ENCODE measurements at places on chromosomes 1 and 21.

DNA sequence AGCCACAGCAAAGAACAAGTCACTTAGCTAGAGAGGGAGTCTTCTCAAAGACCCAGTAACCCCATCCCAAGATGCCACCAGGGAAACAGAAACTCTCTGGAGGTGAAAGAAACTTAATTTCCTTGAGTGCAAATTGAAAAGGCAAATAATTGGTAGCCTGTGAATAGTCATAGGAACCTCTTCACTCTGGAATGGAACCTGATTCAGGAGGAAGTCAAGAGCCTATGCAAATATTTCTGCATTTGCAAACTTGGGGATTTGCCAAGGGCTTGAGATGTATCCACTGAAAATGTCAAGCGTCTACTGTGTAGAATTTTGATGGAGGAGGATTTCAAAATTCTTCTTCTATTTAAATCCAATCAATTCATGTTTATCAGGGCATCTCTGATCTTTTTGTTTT, 5.7 kb downstream of the HIVEP3 start:
- no peak for DNase-seq

DNA sequence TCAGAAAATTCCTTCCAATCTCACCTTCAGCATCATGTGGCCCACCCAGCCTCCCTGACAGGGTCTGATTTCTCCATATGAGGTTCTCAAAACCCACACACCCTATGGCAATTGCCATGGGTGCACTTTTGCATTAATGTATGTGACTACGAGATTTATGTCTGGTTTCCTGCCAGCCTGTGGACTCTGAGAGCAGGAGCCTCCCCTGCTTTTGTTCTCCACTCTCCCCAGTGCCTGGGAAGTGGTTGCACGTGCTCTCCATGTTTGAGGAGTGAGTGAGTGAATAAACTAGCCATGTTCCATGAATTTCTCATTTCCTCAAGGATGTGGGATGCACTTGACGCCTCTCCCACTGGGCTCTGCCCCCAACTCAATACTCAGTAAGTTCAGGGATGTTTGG, 91.2 kb downstream of the ACTL8 start:
- DNase-seq, result no peak

DNA sequence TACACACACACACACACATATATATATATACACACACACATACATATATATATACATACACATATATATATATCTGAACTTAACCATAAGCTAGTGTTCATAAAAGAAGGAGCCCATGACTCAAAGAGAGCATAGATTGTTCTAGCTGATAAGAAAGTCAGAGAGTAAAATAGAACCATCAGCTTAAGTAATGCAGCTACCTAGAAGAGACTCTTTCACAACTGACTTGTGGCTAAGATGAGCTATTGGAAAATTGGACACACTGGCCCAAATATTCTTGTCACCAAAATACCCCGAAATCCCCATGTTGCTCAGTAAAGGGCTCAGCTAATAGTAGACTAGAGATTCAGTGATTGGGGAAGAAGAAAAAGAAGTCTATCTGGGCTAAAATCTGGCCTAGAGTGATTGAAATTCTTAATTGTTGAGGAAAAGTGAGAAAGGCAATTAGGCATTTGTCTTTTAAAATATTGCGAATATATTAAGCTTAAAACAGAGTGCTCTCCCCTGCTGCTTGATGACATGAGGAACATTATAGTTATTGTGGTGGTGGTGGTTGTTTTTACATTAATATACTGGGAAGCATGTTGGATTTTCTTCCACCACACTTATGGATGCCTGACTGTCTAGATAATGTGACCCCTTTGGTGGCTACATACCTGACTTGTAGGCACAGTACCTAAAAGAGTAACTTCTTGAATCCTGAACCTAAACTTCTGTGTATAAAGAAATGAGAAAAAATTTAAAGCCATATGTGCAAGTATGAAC, 6.3 kb downstream of the SLAMF1 start:
- no peak for DNase-seq

GRCh38 chr1:32201011-32201855, 838 bp downstream of the CCDC28B start:
- peak; percentile 81 for DNase-seq
